ENCODE measurements at places on chromosomes 3 and 15.

GRCh38 chr15:66188464-66188863, 65.1 kb downstream of the MEGF11 start:
- no peak for DNase-seq

DNA sequence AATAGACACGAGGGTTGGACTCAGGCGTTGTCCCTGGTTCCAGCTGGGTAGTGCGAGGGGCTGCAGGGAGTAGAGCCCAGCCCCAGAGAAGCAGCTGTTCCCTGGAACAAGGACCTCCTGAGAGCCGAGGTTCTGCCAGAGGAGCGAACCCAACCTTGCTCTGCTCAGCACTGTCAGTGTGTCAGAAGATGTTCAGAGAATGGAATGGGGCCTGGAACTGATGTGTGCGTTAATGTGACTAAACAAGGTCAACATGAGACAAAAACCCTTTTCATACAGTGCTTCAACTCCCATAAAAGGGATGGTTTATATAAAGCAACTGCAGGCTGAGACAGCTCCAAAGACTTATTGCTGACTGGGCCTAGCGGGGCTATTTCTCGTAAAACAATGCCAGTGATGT, 35.5 kb upstream of the HACD2 start:
- no peak for DNase-seq

GRCh38 chr3:196650740-196651311, 11.3 kb downstream of the NRROS start:
- DNase-seq = no peak

- DNase-seq = no peak
Measured at GRCh38 chr3:148500881-148501280, 196.8 kb upstream of the AGTR1 start.

DNA sequence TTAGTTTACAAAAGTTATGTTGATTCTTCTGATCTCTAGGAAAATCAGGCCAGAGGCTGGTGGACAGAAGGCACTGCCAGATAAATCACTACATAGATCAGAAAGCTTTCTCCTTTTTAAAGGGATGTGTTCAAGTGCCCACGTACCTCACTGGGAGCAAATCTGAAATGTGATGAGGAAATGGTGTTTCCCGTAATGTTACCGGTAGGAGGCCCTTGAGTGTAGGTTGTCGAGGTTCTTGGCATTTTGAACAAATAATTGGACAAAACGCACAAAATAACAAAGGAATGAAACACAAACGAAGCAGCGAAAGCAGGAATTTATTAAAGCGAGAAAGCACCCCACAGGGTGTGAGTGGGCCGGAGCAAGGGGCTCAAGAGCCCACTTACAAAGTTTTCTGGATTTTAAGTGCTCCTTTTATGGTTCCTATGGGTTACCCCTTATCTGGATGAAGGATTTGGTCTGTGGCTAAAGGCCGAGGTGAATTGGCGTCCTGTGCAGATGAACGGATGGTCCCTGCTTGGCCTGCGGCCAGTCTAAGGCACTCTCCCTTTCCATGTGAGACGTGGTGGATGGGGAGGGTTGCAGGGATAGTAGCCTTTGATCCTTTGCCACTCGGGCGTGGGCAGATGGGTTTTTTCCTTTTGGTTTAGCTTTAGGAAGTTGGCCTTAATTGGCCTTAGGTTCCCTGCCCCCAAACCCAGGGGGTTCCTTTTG, 1.0 kb downstream of the SNX1 start:
- DNase-seq = no peak

GRCh38 chr3:24351779-24352469, 142.7 kb downstream of the THRB start:
- no peak for DNase-seq

GRCh38 chr3:172319595-172319994, 128.7 kb downstream of the GHSR start:
- DNase-seq = no peak

- no peak for DNase-seq
Measured at GRCh38 chr3:122681284-122681973, 790 bp downstream of the PARP14 start.

- DNase-seq = no peak
Measured at GRCh38 chr15:60373745-60374144, 24.0 kb downstream of the ANXA2 start.

- no peak for DNase-seq
Measured at GRCh38 chr3:15281817-15282216, 50.6 kb downstream of the SH3BP5 start.

DNA sequence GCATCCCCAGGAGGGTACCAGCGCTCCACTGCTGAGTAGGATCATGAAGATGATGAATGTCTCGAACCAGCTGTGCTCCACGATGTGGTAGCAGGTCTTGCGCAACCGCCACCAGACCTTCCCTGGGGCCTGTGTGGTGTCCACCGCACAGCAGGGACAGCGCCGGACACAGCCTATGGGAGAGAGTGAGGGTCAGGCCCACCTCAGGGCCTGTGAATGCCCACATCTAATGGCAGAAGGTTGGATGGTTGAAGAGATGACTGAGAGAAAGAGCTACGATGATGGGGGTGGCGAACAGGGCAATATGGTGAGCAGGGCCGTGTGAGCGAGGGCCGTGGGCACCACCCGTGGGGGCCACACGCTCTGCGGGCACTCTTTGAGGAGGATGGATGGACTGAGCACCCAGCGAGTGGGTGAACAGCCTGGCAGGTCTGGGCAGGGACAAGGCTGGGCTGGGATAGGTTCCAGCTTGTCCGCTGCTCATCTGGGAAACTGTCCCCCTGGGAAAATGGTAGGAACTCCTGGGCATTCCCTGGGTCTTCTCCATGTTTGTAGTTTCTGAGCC, 74.1 kb downstream of the SCN5A start:
- DNase-seq = no peak

- no peak for DNase-seq
Measured at GRCh38 chr3:143600756-143601718, 247.2 kb downstream of the SLC9A9 start.

- DNase-seq = no peak
Measured at GRCh38 chr3:23600167-23600871, 205.4 kb upstream of the UBE2E1 start.

DNA sequence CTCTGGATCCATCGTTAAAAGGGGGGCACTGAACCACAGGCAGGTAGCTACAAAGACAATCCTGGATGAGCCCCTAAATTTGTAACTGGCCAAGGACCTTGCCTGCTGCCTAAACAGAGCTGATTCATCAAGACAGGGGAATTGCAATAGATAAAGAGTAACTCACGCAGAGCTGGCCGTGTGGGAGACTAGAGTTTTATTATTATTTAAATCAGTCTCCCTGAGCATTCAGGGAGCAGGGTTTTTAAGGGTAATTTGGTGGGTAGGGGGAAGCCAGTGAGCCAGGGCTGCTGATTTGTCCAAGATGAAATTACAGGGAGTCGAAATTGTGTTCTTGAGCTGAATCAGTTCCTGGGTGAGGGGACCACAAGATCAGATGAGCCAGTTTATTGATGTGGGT, 885.1 kb upstream of the CADM2 start:
- no peak for DNase-seq

GRCh38 chr3:110272525-110272924, 799.1 kb upstream of the NECTIN3 start:
- no peak for DNase-seq

All from stimulated activated CD4-positive, alpha-beta T cell treated with anti-CD3 and anti-CD28 coated beads, Interleukin-1b, Interleukin-23, amount 100 ng/mL, for 24 hours (primary cell).